DMS 273 treated with DMSO at 0.1 percent for 48 hours (cell line): ENCODE measurements at places on chromosomes 1 and 21.

DNA sequence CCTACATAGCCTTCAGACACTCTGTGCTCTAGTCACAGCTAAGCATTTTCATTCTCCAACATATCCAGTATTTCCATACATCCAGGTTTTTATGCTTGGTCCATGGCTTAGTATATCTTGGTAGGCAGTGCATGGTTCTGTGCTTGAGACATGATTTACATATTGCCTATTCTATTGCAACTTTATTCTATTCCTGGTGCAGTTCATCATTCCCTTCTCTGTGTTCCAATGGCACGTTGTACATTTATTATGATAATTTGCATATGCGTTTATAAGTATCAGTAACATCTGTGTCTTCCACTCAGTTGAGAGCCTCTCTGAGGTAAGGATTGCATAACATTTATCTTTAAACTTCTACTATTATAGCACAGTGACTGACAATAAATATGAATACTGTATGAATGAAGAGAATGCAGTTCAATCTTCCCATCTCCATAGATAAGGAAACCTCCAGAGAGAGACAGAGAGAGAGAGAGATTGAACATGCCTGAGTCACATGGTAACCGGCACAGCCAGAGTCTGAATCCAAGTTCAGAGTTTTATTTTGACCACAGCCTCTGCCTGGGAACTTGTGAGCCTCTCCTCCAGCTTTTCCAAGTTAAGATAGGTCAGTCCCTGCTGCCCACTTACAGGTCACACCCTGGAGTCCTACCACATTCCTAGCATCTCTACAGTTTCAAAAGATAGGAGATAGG is 41.5 kb downstream of the PLPPR5 start:
- no peak for DNase-seq

GRCh38 chr1:81699234-81699633 is 101.5 kb upstream of the ADGRL2 start:
- no peak for DNase-seq

- no peak for DNase-seq
Measured at GRCh38 chr1:28965271-28965870, 51.0 kb downstream of the EPB41 start.

GRCh38 chr1:81998165-81998564 is 197.4 kb downstream of the ADGRL2 start:
- DNase-seq: no peak

GRCh38 chr1:154547105-154547732 is 11.2 kb downstream of the UBE2Q1 start:
- DNase-seq: no peak

DNA sequence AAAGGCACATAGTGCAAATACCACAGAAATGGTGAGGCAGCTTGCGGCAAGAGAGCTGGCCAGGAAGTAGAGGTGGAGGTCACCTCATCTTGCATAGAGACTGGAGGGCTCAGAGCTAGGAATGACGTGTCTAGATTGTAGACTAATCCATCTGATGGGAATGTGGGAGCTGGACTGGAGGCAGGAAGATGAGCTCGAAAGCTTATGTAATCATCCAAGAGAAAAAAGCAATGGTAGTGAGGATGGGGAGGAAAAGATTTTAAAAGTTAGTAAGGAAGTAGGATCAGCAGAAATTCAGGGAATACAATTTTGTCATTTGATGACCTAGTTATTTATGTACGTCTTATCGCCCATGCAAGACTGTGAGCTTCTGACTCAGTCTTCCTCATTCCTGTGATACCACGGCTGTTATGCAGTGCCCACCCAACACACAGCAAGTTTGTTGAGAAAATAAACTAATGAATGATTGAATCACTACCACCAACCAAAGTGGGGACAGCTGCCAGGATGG is 123.9 kb downstream of the RRAGC start:
- no peak for DNase-seq

DNA sequence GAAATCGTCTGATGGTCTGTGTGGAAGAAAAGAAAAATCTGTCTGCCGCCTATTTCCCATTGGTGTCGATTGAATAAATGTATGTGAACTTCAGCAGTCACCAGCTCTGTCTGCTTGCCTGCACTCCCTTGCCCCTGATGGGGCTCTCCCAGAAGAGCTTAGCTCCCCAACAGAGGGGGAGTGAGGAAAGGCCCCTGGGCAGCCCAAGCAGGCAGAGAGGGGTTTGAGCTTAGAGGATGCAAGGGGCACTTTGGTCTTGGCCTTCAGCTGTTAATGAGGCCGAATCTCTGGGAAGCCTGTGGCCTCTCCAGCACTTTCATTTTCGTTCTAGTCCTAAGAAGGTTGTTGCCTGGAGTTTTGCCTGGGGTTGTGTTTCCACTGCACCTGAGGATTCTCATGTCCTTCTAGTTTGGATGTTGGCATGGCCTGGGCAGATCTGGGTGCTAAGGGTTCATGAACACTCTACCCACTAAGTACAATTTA is 2.8 kb downstream of the FOXD2 start:
- no peak for DNase-seq

- DNase-seq: no peak
Measured at GRCh38 chr1:90705956-90706355, 11.1 kb downstream of the BARHL2 start.

GRCh38 chr1:83931658-83932253 is 67.2 kb downstream of the TTLL7 start:
- DNase-seq: no peak
